DMS 273 treated with DMSO at 0.1 percent for 48 hours (cell line): ENCODE measurements at places on chromosomes 7 and 10.

GRCh38 chr10:7520507-7521485, 110.0 kb upstream of the SFMBT2 start:
- DNase-seq = no peak

GRCh38 chr7:114141415-114141814, 222.6 kb upstream of the PPP1R3A start:
- no peak for DNase-seq

DNA sequence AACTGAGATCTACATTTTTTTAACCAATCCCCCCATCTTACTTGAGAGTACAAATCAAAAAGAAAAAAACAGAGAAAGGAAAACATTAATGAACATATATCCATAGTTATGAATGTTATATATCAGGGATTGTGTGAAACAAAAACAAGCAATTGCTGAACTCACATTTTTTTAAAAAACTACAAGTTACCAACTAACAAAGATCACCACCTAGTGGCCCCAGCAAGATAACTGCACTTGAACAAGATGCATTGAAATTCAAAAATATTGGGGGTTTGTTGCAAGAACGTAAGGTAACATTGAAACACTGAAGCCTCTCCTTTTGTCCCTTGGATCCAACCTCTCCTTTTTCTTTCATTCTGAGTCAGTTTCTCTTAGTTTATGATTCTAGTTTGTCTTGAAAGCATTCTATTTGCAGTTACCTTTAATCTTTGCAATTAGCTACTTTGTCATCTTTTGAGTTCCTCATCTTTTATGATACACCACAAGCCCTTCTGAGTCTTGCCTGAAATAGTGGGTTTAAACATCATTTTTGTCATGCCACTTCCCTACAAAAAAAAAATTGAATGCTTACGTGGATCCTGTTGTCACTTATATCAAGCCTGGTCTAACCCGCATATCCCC, 87.3 kb upstream of the TES start:
- no peak for DNase-seq

- no peak for DNase-seq
These were observed 247.0 kb downstream of the TRIL start for GRCh38 chr7:28711114-28711513.

- DNase-seq = no peak
These were observed 5.8 kb downstream of the VSIR start for GRCh38 chr10:71767420-71768035.

- no peak for DNase-seq
These were observed 17.6 kb downstream of the LRRN3 start for GRCh38 chr7:111108496-111108895.

DNA sequence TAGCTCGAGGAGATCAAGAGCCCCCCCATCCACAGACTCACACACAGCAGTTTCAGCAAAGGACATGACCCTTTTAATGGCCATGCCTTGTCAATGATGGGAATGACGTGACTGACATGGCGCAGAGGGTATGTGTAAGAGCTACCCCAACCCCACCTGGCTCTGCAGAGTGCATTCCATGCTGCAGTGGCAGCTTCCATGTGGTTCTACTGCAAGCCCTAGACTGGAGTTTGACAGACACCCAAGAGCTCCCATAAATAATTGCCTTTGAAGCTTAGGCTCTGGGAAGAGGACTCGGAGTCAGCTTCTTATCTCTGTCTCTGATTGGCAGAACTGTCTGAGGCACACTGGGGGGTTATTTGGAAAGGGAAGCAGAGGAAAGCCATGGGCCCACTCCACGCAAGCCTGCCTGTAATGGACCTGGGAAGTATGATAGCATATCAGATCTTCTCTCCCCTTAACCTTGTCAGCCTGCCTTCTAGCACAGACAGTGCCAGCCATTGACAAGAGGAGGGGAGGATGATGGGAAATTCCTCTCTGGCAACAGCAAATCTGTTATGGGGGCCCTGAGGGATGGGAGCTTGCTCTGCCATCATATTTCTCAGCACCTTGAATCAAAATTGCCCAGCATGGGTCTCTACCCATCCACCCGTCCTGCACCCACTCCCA, 478.5 kb upstream of the PODXL start:
- no peak for DNase-seq

GRCh38 chr10:116708391-116708821, 34.0 kb downstream of the HSPA12A start:
- no peak for DNase-seq

- no peak for DNase-seq
These were observed 1.5 kb downstream of the PRKAR2B start for GRCh38 chr7:107045980-107046379.
